Activated CD4-positive, alpha-beta T cell treated with anti-CD3 and anti-CD28 coated beads, Interleukin-2, amount 50 U/mL, for 48 hours (primary cell): ENCODE measurements at places on chromosomes 2 and 18.

DNA sequence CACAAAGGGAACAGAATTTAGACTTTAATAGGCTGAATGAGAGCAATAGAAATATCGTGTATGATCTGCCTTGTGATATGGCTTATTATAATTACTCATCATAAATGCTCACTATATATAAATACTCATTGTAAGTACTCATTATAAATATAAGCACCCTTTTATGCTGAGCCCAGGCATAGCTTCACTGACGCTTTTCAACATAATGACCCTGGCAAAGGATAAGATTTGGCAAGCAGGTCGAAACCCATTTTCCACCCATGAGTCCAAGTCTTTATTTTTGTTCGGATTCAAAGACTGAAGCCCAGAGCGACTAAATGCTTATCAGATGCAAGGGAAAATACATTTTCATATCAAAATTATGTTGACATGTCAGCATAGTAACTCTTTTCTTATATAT is 500.4 kb downstream of the SLC4A3 start:
- no peak for DNase-seq

DNA sequence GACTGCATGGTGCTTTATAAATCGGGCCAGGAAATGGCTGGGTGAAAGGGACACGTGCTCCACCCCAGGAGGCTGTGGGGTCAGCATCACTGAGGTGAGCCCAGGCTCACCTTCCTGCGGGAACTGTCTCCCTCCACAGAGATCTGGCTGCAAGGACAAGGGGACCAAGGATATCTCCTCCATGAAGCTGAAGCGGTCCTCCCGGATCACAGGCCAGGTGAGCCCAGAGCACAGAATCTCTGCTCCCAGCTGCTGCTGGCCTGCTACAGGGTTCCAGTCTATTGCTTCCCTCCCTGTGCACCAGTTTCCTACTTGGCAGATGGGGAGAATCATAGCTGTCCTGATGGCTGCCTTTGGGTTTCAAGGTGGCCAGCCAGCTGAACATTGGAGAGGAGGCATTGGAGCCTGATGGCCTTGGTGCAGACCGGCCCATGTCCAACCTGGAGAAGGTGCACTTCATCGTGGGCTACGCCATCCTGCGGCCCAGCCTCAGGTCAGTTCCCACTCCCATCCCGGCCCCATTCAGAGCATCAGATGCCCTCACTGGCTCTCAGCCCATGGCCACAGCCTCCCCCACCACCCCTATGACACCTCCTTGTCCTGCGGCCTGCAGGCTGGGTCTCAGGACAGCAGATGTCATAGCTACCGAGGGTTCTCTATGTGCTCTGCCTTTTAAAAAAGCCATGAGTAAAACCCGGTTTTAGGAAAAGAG is 33.7 kb upstream of the GPR17 start:
- DNase-seq, result no peak

DNA sequence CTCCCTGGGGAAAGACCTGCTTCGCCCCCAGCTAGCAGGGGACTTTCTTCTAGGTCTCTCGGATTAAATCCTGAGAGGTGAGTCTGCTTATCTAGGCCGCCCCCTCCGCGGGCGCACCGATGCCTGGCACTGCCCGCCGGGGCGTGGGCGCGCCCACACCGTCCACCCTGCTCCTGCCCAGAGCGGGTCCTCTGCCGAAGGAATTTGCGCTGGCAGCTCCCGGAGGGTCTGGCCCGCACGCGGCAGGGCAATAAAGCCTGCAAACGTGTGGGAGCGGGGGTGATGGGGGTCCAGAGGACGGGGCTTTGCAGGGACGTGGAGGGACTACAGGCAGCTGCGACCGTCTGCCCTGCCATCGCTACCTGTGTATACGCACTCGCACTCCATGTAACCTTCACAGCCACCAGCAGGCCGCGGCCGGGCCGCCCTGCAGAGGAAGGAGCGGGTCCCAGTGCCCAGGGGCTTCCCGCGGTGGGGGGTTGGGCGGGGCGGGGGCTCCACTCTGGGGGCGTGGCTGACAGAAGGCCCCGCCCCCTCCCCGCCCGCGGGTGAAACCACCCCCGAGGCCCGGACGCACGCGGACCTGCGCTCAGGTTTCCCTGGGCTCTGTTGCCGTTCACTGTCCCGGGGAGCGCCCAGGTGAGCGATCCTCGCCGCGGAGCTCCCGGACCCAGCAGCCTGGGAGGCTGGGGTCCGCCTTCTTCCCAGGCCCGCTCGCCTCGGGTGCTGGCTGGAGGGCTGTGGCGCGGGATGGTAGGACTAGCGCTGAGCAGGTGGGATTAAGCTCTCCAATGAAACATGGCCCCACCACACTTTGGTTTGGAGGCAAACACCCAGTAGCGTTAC is 174.5 kb upstream of the HS6ST1 start:
- DNase-seq, result no peak

- no peak for DNase-seq
Measured at GRCh38 chr2:121617042-121617599, 32.1 kb downstream of the CLASP1 start.

- DNase-seq, result no peak
Measured at GRCh38 chr2:102342888-102343287, 12.7 kb upstream of the IL18R1 start.

DNA sequence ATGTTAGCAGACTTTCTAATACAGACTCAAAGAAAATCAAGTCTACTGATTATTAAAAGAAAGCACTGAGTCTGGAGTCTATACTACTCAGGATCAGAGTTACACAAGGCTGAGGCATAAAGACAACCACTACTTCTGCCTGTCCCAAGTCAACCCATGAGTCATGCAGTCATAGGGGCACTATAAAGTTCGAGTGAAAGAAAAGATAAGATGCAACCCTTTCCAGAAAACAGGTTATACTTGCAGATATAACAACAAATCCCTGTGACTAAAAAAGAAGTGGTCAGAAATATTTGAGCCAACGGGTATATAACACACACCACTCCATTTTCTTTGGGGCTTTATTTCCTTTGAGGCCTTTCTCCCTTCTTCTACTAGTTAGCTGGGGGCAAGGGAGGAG is 18.6 kb upstream of the SCRN3 start:
- no peak for DNase-seq

GRCh38 chr18:44887227-44887631 is 206.5 kb downstream of the SETBP1 start:
- peak; percentile 47 for DNase-seq

DNA sequence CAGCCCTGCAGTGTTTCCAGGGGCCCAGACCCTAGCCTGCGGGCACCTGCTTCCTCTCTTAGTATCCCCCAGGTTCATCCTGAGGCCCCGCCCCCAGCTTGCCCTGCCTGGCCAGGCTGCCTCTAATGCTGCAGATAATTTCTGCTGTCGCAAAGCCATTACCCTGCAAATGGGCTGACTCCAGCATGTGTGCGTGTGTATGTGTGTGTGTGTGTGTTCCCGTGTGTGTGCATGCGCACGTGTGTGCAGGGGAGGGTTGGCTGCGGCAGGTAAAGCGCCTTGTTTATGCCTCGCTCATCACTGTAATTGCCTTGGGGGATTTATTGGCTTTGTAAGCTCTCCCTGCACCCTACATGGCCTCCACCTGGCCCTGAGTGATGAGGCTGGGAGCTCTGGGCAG is 7.6 kb upstream of the PRSS56 start:
- DNase-seq, result no peak

GRCh38 chr2:99728166-99728565 is 238.3 kb upstream of the REV1 start:
- DNase-seq, result no peak

GRCh38 chr2:120660771-120661459 is 74.8 kb upstream of the GLI2 start:
- no peak for DNase-seq

GRCh38 chr18:48962252-48962993 is 11.7 kb upstream of the SMAD7 start:
- DNase-seq, result no peak

DNA sequence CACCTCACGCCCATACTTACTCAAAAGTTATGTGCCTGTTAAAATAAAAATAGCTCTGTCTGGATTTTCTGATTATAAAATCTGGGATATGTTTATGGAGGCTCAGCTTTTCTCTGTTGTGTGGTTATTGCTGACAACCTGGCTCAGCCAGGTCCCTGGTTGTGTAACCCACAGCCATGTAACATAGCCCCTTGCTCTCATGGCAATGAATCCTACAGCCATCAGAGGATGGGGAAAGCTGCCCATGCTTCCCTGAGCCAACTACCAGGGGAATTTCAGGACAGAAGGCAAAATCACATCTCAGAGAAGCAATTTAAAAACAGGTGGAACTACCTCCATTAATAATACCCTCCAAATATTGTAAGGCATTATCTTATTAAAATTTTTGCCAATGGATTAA is 29.7 kb downstream of the ST8SIA5 start:
- no peak for DNase-seq

GRCh38 chr2:45276914-45277313 is 267.7 kb upstream of the SIX2 start:
- DNase-seq, result no peak

GRCh38 chr2:21229302-21229701 is 105.5 kb downstream of the TDRD15 start:
- DNase-seq, result no peak

- no peak for DNase-seq
Measured at GRCh38 chr2:105445976-105446375, 47.1 kb upstream of the FHL2 start.

GRCh38 chr2:131039535-131039907 is 53.7 kb downstream of the FAM168B start:
- DNase-seq, result no peak

DNA sequence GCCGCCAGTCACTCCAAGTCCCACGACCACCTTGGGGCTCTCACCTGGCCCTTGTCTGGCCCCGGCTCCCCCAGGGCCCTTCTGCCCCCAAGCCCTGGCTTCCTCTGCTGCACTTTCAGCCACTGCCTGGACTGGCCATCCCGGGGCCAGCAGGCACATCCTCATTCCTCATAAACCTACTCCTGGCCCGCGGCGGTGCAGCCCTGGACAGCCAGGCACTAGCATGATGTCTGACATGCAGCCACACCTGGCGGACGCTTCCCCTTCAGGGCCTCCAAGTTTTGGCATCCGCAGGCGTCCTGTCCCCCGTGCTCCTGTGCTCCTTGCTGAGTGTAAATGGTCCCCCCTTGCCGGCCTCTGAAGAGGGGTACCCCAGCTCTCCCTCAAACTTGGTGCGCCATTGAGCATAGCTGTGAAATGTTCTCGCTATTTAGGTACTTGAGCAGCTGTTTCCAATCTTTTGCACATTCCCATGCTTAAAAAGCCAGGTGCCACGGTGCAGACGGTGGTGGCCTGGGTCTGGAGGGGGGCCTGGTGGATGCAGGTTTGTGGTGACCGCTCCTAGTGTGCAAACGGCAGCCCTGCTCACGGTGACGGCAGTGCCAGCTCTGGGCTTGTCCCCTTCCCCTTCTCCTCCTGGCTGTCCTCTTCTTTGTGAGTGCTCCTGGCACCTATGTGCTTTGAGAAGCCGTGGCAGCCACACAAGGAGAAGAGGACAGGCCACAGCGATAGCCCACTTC is 123.8 kb downstream of the MBP start:
- no peak for DNase-seq

- DNase-seq, result no peak
Measured at GRCh38 chr2:18169121-18169892, 290.8 kb downstream of the KCNS3 start.

GRCh38 chr2:10000541-10000940 is 42.8 kb upstream of the KLF11 start:
- no peak for DNase-seq

DNA sequence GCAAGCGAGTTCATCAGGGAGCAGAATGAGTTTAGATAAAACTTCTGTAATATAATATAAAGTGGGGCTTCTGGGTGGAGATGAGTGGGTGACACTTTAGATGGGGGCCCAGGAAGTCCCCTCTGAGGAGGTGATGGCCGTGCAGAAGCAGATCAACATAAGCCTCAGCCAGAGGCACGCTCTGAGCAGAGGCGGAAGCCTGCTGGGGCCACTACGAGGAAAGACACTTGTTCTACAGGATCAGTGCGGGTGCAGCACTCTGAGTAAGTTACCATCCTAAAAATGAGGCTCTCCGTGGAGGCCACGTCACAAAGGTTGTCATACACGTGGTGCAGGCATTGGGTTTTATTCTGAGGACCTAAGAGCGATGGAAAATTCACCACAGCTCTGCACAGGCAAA is 22.3 kb downstream of the TMEM18 start:
- DNase-seq, result no peak

DNA sequence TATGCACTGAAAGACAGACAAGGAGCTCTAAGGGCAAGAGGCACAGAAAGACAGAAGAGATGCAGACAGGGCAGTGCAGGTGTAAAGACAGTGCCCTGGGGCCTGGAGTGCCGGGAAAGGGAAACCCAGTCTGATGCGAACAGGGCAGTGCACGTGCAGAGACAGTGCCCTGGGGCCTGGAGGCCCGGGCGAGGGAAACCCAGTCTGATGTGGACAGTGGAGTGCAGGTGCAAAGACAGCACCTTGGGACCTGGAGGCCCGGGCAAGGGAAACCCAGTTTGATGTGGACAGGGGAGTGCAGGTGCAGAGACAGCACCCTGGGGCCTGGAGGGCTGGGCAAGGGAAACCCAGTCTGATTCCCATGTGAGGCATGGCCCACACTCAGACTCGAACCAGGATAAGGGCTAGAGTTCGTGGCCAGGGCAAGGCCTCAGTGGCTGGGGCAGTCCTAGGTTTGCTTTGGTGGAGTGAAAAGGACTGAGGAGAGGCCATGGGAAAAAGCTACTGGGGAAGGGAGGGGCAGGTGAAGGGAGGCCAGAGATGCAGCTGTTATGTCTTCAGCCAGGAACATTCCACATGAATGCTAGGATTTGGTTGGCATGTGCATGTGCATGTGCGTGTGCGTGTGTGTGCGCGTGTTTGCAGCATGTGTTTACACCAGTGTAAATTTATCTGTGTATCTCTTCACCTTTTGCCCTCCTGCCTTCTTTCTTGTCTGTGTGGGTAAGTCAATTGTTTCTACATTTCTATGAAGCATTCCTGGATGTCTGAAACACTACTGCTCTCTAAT is 39.1 kb upstream of the DNMT3A start:
- DNase-seq, result no peak

DNA sequence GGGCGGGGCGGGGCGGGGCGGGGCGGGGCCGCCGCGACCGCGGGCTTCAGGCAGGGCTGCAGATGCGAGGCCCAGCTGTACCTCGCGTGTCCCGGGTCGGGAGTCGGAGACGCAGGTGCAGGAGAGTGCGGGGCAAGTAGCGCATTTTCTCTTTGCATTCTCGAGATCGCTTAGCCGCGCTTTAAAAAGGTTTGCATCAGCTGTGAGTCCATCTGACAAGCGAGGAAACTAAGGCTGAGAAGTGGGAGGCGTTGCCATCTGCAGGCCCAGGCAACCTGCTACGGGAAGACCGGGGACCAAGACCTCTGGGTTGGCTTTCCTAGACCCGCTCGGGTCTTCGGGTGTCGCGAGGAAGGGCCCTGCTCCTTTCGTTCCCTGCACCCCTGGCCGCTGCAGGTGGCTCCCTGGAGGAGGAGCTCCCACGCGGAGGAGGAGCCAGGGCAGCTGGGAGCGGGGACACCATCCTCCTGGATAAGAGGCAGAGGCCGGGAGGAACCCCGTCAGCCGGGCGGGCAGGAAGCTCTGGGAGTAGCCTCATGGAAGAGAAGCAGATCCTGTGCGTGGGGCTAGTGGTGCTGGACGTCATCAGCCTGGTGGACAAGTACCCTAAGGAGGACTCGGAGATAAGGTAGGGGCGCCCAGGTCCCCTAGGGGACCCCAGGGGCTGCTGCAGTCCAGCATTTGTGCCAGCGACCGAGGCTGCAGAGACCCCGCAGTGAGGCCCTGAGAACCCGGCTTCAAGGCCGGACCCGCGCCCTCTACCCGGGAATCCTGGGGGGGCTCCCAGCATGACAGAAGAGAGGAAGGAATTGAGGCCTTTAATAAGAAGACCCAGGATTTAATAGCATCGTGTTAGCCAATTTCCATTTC is at the start of gene KHK:
Gene KHK, plus strand, starts transcription at position 49 of the 870 bp plus-strand sequence. Its CDS starts 488 bp downstream, at position 537.
- DNase-seq, result peak; percentile 40
